Heart left ventricle (tissue), 16 donors: ENCODE measurements at places on chromosomes 12 and 14. TPM values are rescaled to one million over a fixed set of nuclear protein-coding genes. Genes with fewer than 3 reads are reported as not detected.

Gene MCRS1
- total RNA-seq, result 70.0 TPM

GRCh38 chr12:68695454-68695853 lies 8.7 kb downstream of the NUP107 start:
- DNase-seq, result no peak

- no peak for DNase-seq
These were observed 192.6 kb upstream of the CCDC196 start for GRCh38 chr14:66293533-66294105.

DNA sequence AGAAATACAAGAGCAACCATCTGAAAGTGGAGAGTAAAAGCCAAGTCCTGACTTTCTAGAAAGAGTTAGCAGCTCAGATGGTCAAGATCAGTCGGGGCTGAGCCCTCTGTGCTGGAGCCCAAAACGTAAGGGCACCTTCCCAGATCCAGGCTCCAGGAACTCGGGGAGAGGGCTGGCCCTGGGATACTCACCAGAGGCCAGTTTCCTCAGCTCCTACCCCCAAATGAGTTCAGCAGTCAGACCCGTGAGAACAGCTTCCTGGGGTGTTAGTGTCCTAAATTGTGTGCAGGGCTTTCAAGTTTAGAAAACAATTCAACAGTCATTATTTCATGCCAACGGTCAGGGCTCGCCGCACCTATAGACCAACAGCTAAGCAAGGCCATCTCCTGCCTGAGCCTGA lies 147.6 kb upstream of the FKBP4 start:
- no peak for DNase-seq

DNA sequence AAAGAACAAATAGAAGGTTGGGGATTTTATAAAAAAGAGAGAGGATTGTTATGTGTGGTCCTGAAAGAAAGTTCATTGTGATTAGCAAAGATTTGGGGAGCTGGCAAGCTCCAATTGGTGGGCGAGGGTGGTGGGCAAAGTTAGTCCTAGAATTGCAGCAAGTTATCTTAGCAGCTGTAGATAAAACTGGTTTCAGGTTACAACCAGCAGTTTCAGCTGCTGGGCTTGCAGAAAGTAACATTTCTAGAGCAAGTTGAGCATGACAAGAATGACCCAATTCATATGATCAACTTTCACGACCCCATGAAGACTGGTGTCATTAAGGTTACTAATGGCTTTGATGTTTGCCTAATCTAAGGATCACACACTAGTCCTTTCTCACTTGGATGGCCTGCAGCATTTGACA lies 177.9 kb upstream of the NUDT4 start:
- no peak for DNase-seq
